Cerebellum (tissue), 4 donors: ENCODE measurements at places on chromosomes 16 and 17.

GRCh38 chr16:17345043-17345442 lies 125.7 kb downstream of the XYLT1 start:
- DNase-seq: no peak

DNA sequence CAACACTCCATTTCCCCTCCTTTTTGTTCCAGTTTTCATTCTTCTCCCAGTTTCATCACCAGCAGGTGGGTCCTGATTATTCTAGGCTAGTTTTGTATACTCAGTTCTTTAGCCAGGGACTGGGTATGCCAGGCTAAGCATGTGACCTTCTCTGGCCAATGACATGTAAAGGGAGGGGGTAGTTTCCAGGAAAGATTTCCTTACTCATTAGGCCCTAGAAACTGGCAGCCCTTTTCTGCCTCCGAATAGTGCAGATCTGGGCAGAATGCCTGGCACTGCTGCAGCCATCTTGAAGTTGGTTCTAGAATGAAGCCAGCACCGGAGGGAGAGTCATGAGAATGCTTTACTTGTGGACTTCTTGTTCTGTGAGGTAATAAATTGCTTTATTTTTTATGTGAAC lies 126.9 kb upstream of the AXIN2 start:
- no peak for DNase-seq

DNA sequence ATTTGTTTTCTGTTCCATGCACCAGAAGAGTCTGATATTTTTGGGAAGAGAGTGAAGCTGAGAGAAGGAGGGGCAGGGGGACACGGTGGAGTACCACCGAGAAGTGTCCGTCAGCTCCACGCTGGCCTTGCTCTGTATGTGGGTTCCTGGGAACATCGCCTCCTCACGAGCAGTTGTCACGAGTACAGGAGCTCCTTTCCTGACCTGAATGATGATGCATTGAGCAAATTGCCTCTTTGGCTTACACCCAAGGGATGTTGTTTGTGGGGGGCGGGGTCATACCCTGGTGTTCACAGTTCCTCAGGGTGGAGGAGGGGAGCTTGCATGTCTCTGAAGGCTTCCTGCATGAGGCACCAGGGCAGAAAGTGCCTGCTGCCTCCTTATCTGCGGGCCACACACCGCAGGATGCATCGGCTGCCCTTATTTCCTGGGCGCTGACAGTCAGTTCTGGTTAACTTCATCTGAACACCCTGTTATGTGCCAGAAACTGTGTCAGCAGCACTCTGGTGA lies 36.2 kb downstream of the RGS9 start:
- DNase-seq: no peak

DNA sequence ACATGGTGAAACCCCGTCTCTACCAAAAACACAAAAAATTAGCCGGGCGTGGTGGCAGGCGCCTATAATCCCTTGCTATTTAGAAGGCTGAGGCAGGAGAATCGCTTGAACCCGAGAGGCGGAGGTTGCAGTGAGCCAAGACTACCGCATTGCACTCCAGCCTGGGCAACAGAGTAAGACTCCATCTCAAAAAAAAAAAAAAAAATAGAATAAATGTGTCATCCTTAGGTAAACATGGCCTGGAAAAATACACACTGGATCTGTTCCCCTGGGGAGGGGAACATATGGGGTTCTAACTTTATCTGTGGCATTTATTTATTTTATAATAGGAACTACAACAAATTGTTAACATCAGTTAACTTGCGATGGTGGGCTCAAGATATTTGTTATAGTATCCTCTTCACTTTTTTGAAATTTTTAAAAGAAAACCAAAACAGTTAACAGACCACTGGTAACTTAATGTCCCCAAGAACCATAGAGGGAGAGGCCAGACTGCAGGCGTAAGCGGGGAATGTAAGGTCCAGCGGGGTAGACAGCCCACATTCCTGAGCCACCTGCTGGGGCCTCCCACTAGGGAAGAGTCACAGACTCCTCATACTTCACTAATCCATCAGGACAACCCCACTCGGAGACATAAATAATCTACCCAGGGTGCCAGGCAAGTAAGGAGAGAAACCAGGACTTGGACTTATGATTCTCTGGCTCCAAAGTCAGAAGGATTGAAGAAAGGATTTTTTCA lies 12.5 kb upstream of the TXNDC11 start:
- no peak for DNase-seq

DNA sequence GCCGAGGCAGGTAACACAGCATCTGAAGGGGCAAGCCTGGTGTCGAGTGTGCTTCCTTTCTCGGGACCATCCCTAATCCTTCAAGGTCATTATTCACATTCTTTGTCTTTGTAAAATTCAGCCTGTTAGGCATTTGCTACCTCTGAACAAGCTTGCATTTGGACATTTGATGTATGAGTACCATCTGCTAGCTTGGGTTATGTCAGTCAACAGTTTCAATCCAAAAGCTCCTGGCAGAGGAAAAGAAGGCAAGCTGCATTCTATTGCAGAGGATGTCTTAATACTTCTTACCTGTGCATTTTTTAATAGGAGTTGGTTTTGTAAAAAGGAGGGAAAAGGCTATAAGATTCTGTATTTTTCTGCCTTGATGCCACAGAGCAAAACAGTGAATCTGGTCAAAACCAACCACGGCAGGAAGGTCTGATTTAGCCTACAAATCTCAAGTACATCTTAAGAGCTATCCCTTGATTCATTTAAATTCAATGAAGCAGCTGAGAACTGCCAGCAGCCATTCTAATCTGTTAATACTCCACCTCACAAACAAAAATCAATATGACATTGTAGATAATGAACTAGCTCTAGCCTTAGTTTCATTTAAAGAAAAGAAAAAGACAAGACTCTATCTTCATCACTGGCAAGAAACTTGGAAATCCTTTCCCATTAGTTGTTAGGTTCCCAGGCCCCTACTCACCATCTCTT lies 39.0 kb downstream of the TEX2 start:
- peak; percentile 80 for DNase-seq

DNA sequence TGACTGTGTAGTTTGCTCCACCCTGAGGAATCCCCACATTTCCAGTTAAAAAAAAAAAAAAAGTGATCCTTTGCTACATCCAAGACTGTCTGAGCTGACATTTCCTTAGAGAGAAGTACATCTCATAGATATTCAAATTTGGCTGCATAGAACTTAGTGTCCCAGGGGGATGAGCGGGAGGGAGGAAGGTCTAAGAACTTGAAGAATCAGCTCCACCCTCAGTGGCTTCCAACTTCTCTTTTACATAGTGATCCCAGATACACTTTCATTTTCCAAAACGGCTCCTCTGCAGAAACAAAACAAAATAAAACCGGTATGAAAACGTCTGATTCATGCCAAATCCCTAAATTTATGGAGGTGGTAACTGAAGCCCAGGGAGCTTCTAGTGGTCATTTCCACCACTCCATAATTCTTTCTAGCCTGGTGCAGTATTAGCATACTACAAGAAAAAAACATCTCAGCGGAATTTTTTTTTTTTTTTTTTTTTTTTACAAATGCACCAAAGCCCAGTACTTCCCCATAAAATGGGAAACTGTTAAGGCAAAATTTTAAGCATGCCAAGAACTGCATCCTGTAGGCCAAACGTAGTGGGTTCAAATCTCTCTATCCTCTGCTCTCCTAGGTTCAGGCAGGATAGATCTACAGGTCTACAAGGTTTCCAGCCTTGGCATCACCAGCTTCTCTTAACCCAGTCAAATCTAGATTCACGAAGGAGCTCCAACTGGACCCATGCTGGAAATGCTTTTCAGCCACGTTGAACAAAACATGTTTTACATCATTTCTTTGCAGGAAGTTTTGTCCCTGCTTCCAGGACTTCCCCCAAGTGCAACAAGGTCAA lies 29.3 kb downstream of the MAF start:
- DNase-seq: no peak

- no peak for DNase-seq
Measured at GRCh38 chr17:75755205-75755901, 9.6 kb downstream of the GALK1 start.

- no peak for DNase-seq
Measured at GRCh38 chr17:76530811-76531485, 6.6 kb downstream of the CYGB start.

- DNase-seq: peak; percentile 72
Measured at GRCh38 chr17:81253358-81254131, 14.4 kb downstream of the NDUFAF8 start.

GRCh38 chr16:71426069-71426879 lies 15.6 kb downstream of the TLE7 start:
- no peak for DNase-seq

- DNase-seq: no peak
Measured at GRCh38 chr17:28145348-28145747, 102.9 kb downstream of the NLK start.
